ENCODE measurements at places on chromosomes 7 and 10.

DNA sequence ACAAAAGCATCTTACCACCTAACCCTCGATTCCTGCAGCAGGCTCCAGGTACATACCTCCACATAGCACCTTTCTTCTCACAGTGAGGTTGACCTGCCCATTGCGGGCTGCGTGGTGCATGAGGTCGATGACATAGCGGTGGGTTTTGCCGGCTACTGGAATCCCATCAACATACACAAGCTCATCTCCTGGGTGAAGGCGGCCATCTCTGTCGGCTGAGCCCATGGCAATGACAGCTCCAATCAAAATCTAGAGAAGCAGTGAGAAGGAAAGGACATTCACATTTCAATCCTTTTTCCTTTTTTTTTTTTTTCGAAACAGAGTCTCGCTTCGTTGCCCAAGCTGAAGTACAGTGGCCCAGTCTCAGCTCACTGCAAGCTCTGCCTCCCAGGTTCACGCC is 369.3 kb downstream of the PHTF2 start:
- DNase-seq: no peak

GRCh38 chr7:148042935-148043631 is 547.5 kb upstream of the C7orf33 start:
- DNase-seq: no peak

- DNase-seq: no peak
These were observed 16.4 kb downstream of the SORCS3 start for GRCh38 chr10:104657457-104657856.

DNA sequence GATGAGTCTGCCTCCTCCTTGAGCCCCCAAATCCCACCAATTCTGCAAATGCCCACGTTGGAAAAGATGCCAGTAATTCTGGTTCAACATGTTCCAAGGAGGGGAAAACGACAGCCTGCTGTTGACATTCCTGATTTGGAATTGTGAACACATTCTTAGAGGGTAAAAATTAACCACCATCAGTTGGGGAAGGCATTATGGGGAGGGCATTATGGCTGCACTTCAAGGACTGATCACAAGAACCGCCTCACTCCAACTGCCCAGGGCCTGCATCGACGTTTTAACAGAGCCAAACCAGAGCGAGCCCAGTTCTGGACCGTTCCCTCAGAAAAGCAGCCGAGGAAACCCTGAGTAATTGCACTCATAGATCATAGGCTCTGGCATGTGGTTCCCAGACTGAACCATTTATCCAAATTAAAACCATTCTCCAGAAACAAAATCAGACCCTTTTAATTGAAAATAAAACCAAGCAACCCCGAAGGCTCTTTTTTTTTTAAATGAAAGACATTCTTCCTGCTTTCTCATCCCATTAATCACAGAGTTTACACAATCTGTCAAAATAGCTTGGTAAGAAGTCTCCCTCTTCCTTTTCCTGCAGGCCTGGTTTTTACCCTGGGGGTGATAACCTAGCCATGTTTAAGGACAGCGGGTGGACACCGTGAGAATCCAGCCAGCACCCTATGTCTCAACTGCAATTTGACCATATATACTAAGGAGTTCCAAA is 8.0 kb downstream of the TNS3 start:
- DNase-seq: no peak

DNA sequence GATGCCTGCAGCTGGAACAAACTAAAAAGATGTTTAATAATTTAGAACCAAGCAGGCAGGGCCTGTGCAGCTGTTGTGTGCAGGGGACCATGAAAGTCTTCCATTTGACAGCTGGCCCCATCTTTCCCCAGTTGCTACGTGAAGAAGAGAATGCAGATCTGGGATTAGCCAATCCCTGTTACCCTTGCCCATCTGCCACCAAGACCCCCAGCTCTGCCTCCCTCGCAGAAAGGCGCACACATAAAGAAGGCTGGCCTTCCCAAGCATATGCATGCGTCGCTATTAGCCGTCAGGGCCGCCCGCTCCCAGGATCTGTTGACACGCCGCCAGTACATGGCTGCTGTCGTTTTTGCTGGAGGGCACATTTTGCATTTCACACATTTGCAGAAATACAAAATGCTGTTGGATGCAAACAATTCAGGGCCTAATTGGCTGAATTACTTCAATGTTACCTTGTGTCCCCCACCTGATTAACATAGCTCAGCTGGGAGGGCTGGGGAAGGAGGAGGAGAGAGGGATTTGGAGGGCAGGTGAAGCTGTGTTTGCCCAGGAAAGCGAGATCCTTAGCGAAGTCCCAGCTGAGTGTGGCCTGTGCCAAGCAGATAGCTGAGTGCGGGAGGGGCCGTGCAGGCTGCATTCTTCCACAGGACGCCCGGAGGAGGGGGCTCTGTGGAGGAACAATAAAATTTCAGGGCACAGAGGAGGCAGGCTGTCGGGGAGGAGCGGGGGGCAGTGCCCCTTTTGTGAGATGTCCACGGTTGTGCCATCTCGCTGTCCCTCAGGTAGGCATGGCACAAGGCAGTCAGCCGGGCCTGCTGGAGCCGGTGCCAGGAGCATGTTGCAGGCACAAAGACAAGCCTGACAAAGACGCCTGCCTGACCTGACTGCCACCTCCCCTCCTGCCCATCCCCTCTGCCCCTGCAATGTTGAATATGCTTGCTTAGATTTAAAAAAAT is 443.0 kb upstream of the MKI67 start:
- no peak for DNase-seq

DNA sequence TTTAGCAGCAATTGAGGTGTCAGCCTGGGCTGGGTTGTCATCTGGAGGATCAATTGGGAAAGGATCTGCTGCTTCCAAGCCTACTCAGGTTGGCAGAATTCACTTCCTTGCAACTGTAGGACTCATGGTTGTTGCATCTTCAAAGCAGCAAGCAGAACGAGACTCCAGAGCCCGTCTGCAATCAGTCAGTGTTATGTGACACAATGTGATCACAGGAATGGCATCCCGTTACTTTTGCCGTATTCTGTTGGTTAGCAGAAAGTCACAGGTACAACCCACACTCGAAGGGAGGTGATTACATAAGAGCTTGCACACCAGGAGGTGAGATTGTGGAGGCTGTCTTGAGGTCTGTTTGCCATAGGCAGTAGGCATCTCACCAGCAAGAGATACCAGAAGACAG is 15.4 kb upstream of the LYZL1 start:
- no peak for DNase-seq

DNA sequence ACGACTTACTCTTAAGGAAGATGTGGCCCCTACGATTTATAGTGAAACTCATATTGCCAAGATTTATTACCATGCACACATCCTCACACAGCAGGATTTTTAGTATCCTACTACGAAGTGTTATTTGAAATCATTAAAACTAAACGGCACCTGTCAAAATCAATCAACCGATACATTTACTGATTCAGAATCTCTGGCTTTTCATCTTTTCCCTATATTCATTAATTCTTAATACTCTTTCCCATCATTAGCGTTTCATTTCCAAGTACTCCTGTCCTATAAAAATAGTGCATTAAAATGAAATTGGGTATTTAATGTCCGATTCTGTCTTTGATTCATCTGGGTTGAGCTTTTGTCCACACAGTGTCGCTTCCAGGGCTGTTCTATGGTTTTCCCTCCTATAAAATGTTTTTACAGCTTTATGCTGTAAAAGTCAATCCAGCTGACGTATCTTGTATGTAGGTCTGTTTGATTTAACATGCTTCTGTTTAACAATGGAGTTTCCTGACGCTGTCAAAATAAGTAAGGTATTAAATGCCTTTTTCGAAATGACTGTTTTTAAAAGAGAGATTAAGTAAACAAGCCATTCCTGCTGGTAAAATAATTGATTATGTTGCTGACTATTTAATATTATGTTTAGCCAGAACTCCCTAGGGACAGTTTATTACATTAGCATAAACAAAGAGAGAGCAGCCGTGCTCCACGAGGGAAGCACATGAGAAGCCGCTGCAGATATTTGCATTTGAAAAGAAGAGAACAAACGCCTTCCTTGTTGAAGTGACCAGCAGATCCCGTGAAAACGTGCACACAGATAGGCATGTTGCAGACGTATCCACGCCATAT is 22.3 kb upstream of the SFMBT2 start:
- no peak for DNase-seq

- DNase-seq: no peak
These were observed 70.5 kb downstream of the ZNF22 start for GRCh38 chr10:45071043-45071813.

GRCh38 chr10:35542303-35542702 is 62.8 kb upstream of the GJD4 start:
- no peak for DNase-seq

- no peak for DNase-seq
These were observed 147.9 kb downstream of the DGKB start for GRCh38 chr7:14754631-14755030.

GRCh38 chr7:143331179-143331801 is 15.4 kb downstream of the CLCN1 start:
- DNase-seq: no peak

GRCh38 chr7:28132959-28133870 is 47.4 kb downstream of the JAZF1 start:
- no peak for DNase-seq

DNA sequence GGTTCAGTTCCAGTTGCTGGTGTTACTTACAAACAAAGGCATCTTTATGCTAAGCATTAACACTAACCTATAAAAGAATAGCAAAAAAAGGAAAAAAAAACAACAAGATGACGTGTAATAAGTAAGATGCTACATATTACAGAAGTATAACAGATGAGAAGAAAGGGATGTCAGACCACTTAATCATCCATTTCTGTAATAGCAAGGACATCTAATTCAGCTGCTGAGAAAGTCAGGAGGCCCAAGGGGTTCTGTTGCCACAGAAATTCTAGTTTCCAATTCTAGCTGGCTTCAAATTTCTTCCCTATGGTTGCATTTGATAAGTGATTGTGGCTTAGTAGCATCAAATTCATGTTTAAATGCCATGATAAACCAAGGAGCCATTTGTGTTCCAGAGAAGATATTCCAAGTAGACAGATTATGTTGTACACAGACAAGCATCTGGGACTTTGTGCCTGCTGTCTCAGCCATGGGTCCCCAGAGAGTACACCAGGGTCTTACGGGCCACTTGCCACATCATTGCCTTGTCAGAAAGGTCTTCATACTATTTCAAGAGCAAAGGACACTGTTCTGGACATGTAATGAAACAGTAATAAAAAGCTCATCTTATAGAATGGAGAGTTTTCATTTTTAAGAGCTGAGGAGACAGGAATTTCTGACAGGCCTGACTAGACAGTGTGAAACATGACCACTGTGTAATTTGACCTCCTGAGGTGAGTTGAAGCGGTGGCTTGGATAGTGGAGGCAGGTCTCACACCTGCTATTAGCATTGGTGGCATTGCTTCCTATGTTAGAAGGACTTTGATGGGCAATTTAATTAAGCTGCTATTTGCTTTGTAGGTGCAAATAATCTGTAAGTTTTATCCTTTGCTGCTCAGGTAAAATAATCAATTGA is 4.2 kb upstream of the ASB4 start:
- no peak for DNase-seq

DNA sequence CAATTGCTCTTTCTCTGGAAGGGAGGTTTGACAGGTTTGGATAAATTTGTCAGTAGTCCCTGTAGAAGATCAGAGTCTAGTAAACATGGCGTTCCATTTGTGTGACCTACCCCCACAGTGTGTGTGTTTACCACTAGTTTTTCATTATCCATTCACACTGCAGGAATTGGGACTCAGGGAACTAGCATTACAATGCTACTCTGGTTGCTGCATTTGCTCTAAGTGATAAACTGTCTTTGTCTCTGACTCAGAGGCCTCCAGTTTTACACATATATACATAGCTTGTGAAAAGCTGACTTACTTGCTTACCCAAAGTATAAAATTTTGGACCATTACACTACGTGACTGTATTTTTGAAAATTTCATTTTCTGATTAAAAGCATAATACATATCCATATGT is 1604.0 kb downstream of the REEP3 start:
- DNase-seq: no peak

GRCh38 chr10:93875032-93875358 is 18.8 kb upstream of the SLC35G1 start:
- DNase-seq: no peak

- no peak for DNase-seq
These were observed 11.6 kb upstream of the TNPO3 start for GRCh38 chr7:129066290-129067131.

DNA sequence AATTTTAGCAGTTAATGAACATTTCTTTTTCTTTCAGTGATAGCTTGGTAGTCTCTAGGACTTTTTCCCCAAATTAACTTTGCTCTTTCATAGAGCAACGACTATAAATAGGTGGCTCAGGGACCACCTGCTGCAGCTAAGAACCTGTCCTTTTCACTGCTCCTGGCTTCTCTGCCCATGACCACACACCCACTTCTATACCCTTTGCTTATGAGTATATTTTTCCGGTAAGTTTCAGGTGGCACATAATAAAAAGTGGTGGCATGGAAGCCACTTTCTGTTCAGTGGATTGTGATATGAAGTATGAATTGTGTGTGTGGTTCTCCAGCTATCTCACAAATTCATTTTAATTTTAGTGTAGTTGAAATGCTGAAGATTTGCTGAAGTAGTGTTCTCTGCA is 1.2 kb downstream of the ING3 start:
- no peak for DNase-seq

DNA sequence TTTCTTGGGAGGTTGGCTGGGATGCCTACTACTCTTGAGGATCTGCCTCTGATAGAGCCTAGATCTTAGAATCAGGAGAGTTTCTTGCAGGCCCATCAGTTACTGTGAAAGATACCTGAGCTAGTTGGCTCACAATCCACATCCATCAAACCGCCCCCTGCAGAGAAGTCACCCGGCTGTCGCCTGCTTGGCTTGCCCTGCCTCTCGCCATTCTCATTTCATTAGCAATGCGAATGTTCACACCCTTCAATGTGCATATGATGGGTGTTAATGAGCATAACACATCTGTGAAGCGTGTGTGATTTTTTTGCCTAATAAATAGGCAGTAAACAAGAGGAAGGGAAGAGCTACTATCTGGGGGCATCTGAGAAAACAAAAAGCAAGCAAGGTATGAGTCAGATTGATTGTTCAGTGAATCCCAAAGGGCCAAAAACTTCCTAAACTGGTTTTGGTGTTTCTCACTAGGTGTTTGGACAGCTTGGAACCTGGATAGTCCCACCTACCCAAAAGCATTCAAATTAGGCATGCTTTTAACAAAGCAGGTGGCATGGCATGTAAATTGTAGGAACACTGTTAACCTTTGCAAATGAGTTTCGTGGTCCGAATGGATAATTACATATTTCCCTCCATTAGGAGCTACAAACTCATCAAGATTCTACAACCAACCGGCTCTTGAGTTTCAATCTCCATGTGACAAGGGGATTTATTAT is 272.3 kb upstream of the C7orf33 start:
- no peak for DNase-seq
